EL (cell line): ENCODE measurements at places on chromosomes 6 and 20.

DNA sequence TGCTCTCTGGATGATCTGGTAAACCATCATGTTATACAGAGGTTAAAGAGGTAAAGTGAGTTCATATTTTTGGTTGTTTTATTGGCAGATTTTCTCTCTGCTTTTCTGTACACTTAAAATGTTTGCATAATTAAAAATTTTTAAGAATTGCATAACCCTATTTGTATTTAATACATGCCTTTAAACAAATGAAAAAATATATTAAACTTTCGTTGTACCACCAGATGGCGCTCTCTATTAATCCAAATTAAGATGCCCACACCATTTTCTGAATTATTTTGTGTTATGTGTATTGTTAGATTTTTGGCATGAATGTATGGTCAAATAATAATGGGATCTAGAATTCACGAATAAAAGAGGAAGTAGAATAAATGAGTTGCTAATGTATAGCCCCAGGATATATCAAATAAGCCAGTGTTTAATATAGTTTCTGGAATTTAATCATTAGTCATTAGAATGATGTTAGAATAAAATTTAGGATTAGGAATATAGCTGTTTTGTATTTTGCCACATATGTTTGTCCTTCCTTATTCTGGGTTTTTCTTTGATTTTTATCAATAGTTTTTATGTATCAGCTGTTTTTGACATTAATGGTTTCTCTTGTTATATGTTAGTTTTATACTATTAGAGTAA is 38.9 kb downstream of the SMAP1 start:
- peak; percentile 48 for DNase-seq

GRCh38 chr20:21623074-21623780 is 82.2 kb upstream of the PAX1 start:
- DNase-seq, result no peak

- DNase-seq, result no peak
Observed at GRCh38 chr20:32494483-32495216, 90.5 kb downstream of the NOL4L start.

DNA sequence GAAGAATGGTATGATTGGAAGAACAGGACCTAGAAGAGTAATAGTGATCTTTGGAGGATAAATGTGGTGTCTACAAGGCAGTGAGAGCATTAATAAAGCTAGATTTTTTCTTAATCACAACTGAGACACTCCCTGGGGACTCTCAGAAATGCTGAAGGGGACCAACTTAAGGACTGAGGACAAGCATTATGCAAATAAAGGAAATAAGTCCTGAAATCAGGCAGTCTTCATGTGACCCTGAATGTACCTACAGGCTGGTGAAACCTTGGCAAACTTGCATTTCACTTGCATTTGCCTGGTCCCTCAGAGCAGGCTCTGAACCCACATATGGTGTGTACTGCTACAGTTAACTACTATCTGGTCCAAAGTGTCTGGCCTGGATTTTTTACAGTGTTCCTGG is 19.3 kb upstream of the TTK start:
- no peak for DNase-seq

- no peak for DNase-seq
Observed at GRCh38 chr6:44702292-44702691, 314.8 kb downstream of the CDC5L start.

DNA sequence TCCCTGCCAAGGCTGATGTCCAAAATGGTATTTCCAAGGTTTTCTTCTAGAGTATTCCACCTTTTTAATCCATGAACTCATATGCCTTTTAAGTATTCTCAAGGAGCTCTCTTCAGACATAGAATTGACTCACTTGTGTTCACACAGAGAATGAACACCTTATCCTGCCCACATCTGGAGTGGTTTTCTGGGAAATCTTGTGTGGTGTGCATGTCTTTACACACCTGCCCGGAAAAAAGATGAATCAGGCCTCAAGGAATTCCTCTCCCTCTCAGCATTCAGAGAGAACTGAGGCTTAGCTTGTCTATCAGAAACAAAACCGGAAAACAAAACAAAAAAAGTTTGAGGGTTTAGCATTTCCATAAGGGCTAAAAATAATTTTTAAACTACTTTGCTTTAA is 148.8 kb downstream of the TFAP2A start:
- DNase-seq, result no peak
